ENCODE measurements at places on chromosomes 2 and 18.

DNA sequence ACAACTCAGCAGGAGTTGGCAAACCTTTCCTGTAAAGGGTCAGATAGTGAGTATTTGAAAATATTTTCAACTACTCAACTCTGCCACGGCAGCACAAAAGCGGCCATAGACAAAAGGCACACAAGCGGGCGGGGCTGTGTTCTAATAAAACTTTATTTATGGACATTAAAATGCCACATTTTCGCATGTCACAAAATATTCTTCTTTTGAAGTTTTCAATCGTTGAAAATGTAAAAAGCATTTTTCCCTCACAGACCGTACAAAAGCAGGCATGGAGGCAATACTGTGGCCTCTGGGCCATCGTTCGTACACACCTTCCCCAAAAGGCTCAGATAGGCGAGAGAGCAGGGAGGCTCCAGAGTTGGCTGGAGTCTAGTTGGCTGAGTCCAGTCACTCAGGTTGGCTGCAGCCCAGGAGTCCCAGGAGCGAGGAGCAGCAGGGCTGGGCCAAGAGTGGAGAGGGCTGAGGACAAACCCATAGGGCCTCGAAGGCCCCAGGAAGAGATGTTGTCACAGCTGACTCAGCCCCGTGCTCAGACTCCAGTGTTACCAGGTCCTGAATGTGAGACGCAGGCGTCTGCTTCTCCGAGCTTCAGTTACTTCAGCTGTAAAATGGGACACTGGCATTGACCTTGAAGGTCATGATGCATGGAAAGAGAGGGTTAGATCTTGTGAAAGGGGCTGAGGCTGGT is 42.5 kb downstream of the SDC1 start:
- no peak for DNase-seq

DNA sequence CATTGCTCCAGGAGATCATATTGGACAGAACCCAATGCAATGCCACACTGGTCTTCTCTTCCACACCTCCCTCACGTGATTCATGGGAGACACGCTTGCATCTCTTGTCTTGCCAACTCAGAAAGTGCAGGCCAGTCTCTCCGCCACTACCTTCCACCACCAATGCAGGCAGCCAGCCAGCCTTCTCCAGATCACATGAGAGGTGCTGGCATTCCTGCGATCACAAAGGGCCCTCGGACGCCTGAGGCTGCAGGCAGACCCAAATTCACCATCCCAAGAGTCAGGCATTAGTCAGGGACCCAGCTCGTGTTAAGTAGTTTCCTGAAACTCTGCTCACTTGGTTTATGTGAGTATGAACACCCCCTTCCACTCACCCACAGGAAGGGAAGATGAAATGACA is 437.0 kb upstream of the ETAA1 start:
- no peak for DNase-seq

DNA sequence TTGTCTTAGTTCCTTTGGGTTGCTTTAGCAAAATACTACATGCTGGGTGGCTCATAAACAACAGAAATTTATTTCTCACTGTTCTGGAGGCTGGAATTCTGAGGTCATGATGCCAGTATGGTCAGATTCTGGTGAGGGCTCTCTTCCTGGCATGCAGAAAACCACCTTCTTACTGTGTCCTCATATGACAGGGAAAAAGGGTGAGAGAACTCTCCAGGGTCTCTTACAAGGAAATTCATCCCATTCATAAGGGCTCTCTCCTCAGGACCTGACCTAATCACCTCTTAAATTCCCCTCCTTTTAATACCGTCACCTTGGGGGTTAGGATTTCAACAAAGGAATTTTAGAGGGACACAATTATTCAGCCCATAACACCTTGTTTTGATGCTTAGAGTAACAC is 243.1 kb upstream of the TNP1 start:
- no peak for DNase-seq

DNA sequence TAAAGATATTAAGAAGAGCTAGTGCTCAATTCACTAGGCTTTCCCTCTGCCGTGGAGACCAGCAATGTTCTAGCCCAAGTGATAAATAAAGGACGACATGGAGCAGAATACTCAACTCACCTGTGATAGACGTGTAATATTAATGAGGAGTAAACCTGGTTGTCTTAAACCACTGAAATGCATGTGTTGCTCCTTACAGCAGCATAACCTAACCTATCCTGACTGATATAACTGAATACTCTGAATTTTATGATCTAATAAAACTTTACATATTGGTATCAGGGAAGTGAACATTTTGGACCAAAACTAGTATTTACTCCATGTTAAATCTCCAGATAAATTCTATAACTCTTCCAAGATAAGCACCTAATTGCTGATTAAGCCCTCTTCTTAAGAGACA is 531.0 kb downstream of the METTL4 start:
- DNase-seq, result no peak

DNA sequence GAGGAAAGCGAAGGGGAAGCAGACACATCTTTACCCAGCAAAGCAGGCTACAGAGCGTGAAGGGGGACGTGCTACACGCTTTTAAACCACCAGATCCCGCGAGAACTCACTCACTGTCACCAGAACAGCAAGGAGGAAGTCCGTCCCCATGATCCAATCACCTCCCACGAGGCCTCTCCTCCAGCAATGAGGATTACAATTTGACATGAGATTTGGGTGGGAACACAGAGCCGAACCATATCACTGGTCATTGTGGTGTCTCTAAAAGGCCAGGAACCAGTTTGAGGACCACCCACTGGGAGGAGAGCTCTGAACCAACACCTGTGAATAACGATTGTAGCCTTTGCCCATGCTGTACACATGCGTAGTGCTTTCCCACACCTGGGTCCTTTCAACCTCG is 116.6 kb upstream of the FAM136A start:
- DNase-seq, result no peak

DNA sequence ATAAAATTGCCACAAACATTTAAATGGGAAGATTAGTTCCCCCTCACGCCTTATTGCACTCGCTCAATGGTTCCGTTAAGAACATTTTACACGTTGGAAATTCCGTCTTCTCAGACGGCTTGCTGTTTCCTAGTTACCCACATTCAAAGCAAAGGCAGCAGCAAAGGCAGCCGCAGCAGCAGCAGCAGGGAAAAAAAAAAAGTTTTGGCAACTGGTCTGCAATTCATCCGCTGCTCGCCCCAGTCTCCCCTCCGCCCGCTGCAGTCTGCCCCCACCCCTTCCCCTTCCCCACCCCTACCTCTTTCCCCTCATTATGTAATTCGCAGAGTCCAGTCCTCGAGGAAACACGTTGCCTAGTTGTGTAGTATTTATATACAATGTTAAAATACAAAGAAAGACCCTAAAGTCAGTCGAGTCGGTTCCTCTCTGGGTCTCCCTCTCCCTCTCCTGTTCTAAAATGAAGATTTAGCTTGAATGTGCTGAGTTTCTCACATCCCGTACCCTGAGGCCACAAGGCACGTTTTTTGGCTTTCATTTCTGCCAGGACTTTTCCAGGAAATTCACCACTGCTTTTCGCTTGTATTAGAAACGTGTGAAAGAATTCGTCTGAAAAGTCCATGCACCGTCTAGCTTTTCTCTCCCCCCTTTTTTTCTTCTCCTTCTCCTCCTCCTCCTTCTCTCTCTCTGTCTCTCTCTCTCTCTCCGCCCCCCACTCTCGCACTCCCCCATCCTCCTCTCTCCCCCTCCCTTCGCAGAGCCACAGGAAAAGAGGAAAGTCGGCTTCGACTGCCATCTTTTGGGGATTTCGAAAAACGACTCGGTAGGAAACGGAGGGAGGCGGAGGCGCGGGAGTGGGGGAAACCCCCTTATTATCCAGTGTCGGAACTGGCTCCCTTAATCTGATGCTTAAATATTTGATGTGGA is 140.0 kb downstream of the MEIS1 start:
- peak; percentile 84 for DNase-seq

GRCh38 chr2:19860022-19860421 is 41.8 kb downstream of the TTC32 start:
- DNase-seq, result no peak

DNA sequence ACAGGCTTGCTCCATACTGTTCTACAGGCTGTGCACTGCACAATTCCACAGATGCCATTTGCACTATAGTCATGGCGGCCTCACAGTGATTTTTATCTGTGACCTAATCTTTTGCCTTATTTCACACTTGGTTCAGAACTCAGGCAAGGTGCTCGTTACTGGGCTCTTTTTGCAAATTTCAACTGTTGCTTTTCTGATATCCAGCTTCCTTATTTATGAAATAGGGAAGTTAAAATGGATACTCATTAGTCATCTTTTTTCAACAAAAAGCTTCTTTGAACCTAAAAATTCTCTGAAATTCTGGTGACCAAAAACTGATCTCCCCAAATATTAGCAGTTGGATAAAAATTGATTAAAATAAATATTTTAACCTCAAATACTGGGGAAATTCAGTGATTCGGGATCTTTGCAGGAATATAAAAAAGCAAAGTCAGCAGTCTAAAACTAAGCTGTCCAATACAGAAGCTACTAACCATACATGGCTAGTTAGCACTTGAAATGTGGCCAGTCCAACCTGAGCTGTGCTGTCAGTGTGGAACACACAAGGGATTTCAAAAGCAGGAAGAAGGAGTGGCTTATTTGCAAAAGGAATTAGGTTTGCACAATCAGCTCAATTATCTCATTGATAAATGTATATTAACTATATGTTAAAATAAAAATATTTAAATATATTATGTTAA is 134.4 kb downstream of the COL4A4 start:
- DNase-seq, result no peak

DNA sequence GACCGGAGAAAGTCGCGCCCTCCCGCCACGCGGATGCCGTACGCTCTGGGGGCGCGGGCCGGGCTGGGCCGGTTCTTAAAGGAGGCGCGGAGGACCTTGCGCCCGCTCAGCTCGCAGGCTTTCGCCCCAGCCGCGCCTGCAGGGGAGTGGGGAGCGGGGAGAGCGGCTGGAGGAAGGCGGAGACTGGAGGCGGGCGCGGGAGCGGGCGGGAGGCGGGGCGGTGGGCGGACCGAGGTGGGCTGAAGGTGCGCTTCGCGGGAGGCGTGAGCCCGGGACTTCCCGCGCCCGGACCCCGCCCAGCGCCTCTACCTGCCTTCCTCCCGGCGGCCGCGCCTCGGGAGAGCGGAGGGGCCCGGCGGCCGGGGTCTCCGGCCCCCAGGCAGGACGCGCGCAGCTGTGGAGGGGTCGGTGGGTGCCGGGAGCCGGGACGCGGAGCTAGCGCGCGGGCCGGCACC is at the start of gene ADRA2B:
Gene ADRA2B (minus strand): TSS at position 148 of the 455 bp plus-strand sequence. CDS start 422 bp downstream, outside the sequence.
- no peak for DNase-seq

- no peak for DNase-seq
Measured at GRCh38 chr18:58113337-58113736, 69.3 kb downstream of the NEDD4L start.

DNA sequence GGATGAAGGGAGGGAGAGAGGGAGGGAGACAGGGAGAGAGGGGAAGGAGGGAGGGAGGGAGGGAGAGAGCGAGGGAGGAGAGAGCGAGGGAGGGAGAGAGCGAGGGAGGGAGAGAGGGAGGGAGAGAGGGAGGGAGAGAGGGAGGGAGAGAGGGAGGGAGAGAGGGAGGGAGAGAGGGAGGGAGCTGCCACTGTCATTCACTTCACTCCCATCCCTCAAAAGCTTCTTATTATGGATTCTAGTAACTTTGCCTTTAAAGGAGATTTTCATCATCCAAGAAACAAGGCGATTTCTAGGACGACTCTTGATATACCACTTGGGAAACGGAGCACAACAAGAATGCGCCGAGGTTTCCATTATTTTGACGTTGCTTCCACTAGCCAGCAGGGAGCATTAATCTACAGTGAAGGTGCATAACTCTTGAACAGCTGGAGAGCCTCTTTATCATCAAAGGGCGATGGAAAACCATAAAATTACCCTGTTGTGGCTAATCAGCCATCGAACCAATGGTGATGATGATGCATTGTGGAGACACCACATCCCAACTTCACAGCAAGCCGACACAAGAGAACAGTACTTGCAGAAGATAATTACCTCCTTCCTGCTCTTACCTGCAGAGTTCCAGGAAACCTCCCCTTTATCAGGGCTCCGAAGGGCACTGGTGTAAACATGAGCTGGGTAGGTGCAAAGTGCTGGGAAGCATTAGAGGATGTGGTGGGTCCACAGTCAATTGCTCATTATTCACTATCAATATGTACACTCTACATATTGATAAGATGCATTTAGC is 130.5 kb downstream of the EIPR1 start:
- no peak for DNase-seq

DNA sequence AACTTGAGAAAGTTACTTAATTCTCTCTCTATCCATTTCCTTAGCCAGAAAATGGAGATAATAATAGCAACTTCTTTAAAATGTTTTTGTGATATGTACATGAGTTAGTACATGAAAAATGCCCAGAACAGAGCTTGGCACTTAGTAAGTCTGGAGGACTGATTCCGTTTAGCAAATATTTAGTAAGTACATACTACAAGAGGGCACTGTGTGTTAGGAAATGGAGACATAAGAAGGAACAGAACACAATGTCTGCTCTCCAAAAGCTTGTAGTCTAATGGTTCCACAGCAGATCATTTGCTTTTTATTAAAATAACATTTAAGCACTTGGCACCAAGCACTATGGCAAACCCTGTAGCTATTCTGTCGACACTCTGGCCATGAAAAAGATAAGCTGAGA is 47.5 kb upstream of the CDH20 start:
- no peak for DNase-seq

DNA sequence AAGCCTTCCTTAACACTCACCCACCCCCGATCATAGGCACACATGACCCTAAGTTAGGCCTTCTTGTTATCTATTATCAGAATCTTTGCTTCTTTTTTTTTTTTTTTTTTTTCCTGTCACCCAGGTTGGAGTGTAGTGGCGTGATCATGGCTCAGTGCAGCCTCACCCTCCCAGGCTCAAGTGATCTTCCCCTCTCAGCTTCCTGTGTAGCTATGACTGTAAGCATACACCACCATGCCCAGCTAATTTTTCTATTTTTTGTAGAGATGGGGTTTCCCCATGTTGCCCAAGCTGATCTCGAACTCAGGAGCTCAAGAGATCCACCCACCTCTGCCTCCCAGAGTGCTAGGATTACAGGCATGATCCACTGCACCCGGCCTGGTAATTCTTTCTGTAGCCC is 328.7 kb downstream of the NR4A2 start:
- no peak for DNase-seq

GRCh38 chr18:21047126-21047525 is 64.5 kb downstream of the ROCK1 start:
- no peak for DNase-seq

DNA sequence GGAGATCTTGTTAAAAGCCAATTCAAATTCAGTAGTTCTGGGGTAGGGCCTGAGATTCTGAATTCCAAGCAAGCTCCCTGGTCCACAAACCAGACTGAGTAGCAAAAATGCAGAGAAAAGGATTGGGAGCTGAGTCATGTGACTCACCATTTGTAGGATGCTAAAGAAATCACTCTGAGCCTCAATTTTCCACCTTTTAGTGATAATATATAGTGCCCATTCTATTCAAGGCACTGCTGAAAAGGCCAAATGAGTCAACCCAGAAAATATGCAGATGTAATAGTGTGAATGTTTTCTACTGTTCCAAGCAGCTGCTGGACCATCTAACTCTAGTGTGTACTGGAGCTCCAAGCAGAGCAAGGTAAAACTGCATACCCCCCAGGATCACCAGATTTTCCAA is 47.2 kb downstream of the SLC14A2 start:
- no peak for DNase-seq

GRCh38 chr2:23484275-23484674 is 99.3 kb downstream of the KLHL29 start:
- no peak for DNase-seq

Data from midbrain (tissue), 1 donor.